ENCODE measurements at places on chromosomes 1 and 21. TPM values are rescaled to one million over a fixed set of nuclear protein-coding genes. Genes with fewer than 3 reads are reported as not detected.

The ATP1A2 gene
- not detected for total RNA-seq

DNA sequence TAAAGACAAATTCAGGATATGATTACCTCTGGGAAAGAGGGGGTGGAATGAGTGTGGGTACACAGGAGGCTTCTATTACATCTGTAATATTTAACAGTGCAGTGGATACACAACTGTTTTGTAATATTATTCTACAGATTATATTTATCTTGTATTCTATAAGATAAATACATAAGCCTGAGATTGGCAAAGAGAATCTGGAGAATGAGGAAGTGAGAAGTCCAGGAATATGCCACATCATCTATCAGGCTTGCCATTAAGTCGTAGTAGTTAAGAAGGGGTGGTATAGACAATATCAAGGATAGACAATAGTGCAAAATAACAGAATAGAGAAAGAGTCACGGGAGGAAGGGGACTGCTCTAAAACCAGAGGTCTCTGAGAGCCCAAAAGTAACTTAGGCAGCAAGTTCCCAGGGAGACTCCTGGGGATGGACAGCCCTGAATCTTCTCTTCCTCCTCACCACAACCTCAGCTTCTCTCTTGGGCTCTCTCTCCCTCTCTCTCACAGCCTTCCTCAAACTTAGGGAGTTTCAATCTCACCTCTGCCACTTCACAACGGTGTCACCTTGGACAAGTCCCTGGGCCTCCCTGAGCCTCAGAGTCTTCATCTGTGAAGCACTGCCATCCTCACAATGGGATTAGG, 14.0 kb upstream of the PTAFR start:
- H3K4me3 ChIP-seq: no peak overlapping the region
- no peak for DNase-seq
- no peak overlapping the region for H3K27ac ChIP-seq
- H3K4me1 ChIP-seq: peaks cover 5% of the 10 kb centered on the region
- H3K36me3 ChIP-seq: peaks cover 4% of the 10 kb centered on the region
- no peaks in the 10 kb centered on the region for H3K27me3 ChIP-seq

DNA sequence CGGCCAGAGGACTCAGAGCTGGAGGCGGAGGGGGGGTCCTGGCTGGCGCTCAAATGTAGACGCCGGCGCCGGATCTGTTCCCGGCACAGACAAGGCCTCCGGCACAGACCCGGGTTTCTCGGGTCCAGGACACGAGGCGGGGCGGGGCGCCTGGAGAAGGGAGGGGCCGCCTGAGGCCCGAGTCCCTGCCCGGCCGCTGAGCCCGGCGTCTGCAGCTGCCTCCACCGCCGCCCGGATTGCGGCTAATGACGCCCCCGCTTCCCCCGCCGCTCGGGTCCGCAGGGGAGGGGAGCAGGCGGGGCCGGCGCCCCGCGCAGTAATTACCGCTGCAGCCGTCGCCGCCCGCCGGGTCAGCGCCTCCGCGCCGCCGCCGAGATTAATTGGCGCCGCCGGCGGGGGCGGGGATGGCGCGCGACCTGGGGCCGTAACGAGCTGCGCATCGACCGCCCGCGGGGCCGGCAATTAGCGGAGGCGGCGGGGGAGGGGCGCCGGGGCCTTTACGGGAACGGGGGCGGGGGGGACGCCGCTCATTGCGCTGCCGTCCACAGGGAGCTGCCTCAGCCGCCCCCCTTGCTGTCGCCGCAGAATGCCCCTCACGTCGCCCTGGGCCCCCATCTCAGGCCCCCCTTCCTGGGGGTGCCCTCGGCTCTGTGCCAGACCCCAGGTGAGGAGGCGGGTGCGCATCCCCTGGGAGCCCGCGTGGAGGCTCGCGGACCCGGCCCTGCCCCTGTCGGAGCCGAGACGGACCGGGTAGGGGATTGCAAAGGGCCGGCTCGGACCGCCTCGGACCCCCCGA, 17.3 kb downstream of the NOC2L start:
- peaks cover 31% of the 10 kb centered on the region for H3K4me1 ChIP-seq
- H3K36me3 ChIP-seq: peaks cover 10% of the 10 kb centered on the region
- H3K27me3 ChIP-seq: peaks cover 47% of the 10 kb centered on the region
- H3K4me3 ChIP-seq: peak overlapping the region; percentile 39
- H3K27ac ChIP-seq: no peak overlapping the region

- H3K4me3 ChIP-seq: no peak overlapping the region
- no peak for DNase-seq
- no peaks in the 10 kb centered on the region for H3K4me1 ChIP-seq
- no peak overlapping the region for H3K27ac ChIP-seq
- no peaks in the 10 kb centered on the region for H3K27me3 ChIP-seq
- H3K36me3 ChIP-seq: no peaks in the 10 kb centered on the region
Observed at GRCh38 chr21:43300496-43301408, 126.2 kb downstream of the SIK1 start.

GRCh38 chr1:241998412-241998921, 431 bp downstream of the MAP1LC3C start:
- no peak overlapping the region for H3K27ac ChIP-seq
- no peaks in the 10 kb centered on the region for H3K36me3 ChIP-seq
- DNase-seq: peak; percentile 64
- peaks cover 6% of the 10 kb centered on the region for H3K4me1 ChIP-seq
- H3K27me3 ChIP-seq: peaks cover 2% of the 10 kb centered on the region

DNA sequence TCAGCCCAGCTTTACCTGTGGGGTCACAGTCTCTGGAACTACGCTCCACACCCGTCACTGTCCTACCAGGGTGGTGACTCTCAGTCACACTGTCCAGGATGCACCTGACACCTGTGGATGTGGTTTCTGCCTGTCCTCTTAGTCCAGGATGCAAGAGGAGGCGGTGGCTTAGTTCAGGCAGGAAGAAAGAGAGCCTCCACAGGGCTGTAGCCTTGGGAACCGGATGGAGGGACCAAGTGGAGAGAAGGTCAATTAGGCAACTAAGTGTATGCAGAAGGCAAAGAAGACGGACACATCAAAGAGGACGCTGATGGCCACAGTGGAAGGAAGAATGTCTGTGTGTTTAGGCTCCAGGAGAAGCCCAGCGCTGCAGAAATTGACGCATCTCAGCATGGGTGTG, 153.9 kb upstream of the IRF2BP2 start:
- H3K27me3 ChIP-seq: no peaks in the 10 kb centered on the region
- H3K4me1 ChIP-seq: peaks cover 42% of the 10 kb centered on the region
- no peak overlapping the region for H3K4me3 ChIP-seq
- DNase-seq: no peak

GRCh38 chr1:54846716-54847284, 40.2 kb downstream of the DHCR24 start:
- no peaks in the 10 kb centered on the region for H3K4me1 ChIP-seq
- H3K4me3 ChIP-seq: no peak overlapping the region
- H3K27ac ChIP-seq: no peak overlapping the region
- no peak for DNase-seq
- H3K36me3 ChIP-seq: no peaks in the 10 kb centered on the region
